ENCODE measurements at places on chromosomes 3 and 15. TPM values are rescaled to one million over a fixed set of nuclear protein-coding genes. Genes with fewer than 3 reads are reported as not detected.

- DNase-seq, result peak; percentile 27
Observed at GRCh38 chr3:170196833-170197232, 15.3 kb upstream of the PHC3 start.

- no peak for DNase-seq
Observed at GRCh38 chr3:56883828-56884227, 82.1 kb upstream of the ARHGEF3 start.

Gene CCR8
- total RNA-seq, result not detected

Gene HYKK
- 1.3 TPM for total RNA-seq

GRCh38 chr3:194486540-194487288, at the start of gene ATP13A3:
ATP13A3 (minus strand) TSS chr3:194487002; CDS start chr3:194462190, 24,812 bp downstream.
- peak; percentile 77 for DNase-seq

- no peak for DNase-seq
Observed at GRCh38 chr3:25294169-25294805, 133.8 kb upstream of the RARB start.

Gene RAD51
- 3.6 TPM for total RNA-seq

Gene A4GNT
- total RNA-seq, result not detected

Gene KLHL40
- not detected for total RNA-seq

- no peak for DNase-seq
Observed at GRCh38 chr15:98390946-98391530, 257.3 kb upstream of the IGF1R start.

Gene MYO9A
- 25.1 TPM for total RNA-seq

DNA sequence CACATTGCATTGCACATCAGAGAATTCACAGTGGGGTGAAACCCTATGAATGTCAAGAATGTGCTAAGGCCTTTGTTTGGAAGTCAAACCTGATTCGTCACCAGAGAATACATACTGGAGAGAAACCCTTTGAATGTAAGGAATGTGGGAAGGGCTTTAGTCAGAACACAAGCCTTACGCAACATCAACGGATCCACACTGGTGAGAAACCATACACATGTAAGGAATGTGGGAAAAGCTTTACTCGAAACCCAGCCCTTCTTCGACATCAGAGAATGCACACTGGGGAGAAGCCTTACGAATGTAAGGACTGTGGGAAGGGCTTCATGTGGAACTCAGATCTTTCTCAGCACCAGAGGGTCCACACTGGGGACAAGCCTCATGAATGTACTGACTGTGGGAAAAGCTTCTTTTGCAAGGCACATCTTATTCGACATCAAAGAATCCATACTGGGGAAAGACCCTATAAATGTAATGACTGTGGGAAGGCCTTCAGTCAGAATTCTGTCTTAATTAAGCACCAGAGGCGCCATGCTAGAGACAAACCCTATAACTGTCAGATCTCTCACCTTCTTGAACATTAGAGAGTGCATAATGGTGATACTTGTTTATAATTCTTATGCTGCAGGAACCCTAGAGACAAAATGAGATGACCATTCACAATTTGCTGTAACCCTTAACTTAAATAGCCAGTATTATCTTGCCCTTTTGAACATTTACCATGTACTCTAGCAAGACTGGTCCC, 9.0 kb downstream of the ZNF662 start:
- DNase-seq, result no peak

GRCh38 chr3:178406206-178406605, 130.0 kb upstream of the KCNMB2 start:
- DNase-seq, result peak; percentile 77

DNA sequence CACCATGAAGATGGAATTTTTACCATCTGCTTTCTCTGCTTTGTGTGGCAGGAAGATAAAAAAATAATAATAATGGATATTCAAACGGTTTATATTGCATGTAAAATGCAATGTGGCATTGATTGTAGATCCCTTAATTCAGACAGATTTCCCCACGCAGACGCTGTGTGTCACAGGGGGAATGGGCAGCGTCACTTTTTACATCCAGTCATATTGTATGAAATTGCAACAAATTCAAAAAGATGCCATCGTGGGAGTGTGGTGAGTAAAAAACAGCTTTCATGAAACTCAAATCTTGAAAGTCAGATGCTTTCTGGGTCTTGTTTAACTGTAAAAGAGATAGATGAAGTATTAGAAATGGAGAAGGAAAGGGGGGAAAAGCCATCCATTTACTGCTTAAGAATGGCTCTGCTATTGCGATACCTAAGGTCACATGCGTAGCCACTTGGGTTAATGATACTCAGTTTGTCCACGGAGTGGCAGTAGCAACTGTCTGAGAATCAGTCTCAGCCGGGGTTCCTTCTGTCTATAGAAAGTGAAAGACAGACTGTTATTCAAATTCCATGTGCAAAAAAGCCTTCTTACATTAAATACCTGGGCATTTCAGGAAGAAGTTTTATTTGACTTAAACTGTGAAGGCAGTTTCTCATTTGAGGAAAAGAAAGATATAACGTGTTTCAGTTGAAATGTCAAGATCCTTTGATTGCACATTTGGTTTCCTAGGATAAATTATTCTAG, 28.5 kb downstream of the BTD start:
- DNase-seq, result peak; percentile 64

DNA sequence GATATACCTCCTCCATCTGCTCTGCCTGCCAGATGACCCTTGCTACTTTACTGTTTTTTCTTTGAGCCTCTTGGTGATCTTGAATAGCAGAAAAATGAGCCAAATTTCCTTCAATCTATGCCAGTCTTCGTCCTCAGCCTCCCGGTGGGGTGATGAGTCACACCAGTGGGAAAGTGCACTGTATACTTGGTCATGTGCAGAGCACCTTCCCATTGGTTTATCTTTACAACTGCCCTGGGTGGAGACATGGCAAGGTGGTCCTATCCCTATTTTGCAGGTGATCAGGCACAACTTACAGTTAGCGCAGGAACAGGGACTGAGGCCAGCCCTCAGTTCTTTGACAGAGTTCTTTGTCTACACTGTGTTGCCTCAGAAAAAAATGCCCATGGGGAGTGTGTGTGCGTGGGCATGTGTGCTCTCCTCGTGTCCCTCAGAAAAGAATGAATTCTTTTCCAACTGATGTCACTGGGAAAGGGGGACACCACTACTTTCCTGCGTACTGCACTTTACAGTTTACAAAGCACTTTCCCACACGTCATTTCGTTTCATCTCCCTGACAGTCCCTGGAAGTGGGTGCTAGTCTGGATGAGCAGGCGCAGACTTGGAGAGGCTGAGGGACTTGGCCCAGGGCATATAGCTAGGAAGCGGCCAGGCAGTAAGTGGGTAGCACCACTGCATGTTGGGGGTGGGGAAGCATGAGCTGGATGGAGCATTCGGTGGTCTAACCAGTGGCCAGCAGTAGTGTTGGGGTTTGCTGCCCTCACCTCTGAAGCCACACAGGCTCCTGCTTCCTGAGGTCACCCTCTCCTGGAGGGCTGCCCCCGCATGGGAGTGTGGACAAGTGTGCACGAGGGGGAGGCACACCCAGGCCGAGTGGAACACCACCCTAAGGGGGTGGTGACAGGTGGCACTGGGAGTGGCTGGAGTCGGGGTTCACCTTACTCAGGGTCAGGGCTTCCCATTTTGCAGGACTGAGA, 24.1 kb downstream of the SMAD3 start:
- DNase-seq, result no peak

DNA sequence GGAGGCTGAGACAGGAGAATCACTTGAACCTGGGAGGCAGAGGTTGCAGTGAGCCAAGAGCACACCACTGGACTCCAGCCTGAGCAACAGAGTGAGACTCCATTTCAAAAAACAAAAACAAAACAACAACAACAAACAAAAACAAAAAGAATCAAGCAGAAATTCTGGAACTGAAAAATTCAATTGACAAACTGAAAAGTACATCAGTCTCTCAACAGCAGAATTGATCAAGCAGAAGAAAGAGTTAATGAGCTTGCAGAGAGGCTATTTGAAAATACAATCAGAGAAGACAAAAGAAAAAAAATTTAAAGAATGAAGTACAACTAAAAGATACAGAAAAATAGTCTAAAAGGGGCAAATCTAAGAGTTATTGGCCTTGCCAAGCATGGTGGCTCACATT, 22.6 kb downstream of the EFHB start:
- DNase-seq, result no peak

Gene CEMIP
- total RNA-seq, result 3.6 TPM

GRCh38 chr15:52805351-52806283, 15.5 kb upstream of the ONECUT1 start:
- DNase-seq, result no peak

DNA sequence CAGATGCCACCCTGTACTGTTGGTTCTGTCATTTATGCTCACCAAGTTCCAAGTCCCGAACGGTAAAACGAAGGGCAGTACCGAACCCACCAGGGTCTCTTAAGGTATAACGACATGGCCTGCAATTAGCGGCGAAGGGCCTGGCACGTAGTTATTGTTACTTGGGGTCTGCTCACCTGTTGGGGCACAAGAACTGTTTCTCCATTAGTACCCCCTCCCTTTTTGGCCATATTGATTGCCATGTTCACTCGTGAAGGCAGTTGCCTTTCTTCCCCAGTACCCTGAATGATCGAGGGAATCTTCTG, 435 bp downstream of the IL17RB start:
- DNase-seq, result no peak

- DNase-seq, result peak; percentile 50
Observed at GRCh38 chr3:1207904-1208303, 115.1 kb downstream of the CNTN6 start.

Gene RPUSD2
- 10.9 TPM for total RNA-seq

DNA sequence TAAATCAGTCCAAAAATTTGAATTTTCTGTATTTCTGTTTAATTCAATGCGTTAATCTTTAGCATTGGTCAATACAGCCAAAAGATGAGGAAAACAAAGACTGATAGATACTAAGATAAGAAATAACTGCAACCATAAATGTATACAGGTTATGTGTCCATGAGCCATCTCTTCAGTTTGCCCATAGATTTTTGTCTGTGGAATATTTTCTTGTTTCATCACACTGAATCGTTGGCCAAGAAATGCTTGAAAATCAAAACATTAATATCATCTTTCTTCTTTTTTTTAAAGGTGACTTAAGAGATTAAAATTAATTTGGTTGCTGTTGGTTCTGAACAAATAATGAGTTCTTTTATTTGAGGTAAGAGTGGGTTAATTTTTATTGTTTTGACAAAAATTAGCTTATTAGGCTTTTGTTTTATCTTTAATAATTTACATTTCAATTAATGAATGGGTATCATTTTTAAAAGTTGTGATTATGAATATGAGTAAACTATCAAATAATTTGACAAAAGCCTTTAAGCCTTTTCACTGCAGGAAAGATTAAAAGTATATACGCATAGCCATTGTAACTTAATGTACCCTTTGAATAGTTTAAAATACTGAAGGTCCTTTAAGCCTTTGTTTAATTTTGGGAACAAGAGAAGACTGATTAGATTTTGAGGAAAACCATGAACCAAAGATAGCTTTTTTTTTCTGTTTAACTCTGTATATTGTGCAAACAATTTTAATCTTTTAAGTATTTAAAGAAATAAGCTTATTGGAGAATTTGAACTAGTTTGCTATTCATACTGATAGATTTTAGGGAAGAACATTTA, 14.7 kb upstream of the CHD2 start:
- DNase-seq, result no peak

GRCh38 chr3:146100825-146101444, 60.0 kb downstream of the PLOD2 start:
- DNase-seq, result no peak

DNA sequence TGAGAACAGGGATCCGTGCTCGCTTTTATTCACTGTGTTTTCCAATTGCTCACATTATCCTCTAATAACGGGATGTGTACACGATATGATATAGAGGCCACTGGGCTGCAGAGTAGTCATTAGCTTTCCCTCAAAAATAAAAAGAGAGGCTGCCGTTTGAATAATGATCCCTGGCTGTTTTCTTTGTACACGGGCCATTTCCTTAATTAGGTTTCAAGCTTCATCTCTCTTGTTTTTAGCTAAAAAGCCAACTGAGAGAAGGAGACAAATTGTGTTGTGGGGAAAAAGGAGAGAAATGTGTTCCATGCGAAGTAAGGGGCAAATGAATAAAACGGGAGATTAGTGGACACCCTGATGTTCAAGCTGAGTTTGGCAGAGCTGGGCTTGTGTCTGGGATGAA, 174.2 kb downstream of the CACNA2D3 start:
- no peak for DNase-seq

DNA sequence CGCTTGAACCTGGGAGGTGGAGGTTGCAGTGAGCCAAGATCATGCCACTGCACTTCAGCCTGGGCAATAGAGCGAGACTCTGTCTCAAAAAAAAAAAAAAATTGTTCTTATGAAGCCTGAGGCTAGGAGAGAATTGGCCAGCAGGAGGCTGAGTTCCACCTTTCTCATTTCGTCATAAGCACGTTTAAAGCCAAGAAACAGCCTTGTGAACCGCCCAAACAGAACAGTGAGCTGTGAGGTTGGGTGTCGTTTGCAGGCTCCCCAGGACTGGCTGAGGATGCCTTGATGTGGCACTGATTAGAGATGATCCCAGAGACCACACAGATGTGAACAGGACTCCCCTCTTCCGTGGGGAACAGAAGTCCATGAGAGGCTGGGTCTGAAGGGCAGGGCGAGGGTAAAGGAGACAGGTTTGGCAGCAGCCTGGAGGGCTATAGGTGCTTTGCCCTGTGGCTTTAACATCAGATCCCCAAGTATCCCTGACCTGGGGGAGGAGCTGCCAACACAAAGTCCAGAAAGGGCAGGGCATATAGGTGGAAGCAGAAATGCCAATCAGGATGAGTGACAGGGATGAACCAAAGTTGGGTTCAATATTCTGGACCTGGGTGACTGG, 52.9 kb downstream of the CLEC3B start:
- peak; percentile 34 for DNase-seq

- no peak for DNase-seq
Observed at GRCh38 chr15:98785807-98786621, 137.7 kb downstream of the IGF1R start.

- no peak for DNase-seq
Observed at GRCh38 chr3:9253327-9253726, 3.9 kb upstream of the SRGAP3 start.

DNA sequence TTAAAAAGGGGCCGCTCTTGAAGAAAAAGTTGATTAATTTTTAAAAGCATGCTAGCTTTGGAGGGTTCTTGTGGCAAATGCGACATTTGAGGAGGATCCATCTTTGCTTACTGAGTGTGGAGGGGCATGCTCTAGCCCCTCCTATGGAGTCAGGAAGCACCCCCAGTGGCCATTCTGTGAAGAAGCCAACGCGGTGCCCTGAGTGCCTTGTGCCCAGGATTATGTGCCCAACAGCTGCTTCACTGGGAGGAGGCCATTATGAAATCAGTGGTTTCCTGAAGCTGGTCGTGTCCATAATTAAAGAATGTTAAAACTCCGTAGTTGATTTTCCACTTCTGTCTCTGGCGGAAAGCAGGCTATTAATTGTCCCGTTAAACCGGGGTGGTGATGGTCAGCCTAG, 69.1 kb upstream of the TNFAIP8L3 start:
- DNase-seq, result no peak

Gene REC114
- not detected for total RNA-seq

GRCh38 chr15:29740692-29741311, 81.5 kb downstream of the TJP1 start:
- no peak for DNase-seq

All from astrocyte (in vitro differentiated cells and primary cell).